ENCODE measurements at places on chromosomes 5 and 9.

GRCh38 chr5:139131465-139131864 is 66.7 kb downstream of the SIL1 start:
- no peak for DNase-seq

- no peak for DNase-seq
Measured at GRCh38 chr9:121220996-121221663, 19.5 kb upstream of the RAB14 start.

- no peak for DNase-seq
Measured at GRCh38 chr5:32363030-32363429, 50.3 kb upstream of the MTMR12 start.

DNA sequence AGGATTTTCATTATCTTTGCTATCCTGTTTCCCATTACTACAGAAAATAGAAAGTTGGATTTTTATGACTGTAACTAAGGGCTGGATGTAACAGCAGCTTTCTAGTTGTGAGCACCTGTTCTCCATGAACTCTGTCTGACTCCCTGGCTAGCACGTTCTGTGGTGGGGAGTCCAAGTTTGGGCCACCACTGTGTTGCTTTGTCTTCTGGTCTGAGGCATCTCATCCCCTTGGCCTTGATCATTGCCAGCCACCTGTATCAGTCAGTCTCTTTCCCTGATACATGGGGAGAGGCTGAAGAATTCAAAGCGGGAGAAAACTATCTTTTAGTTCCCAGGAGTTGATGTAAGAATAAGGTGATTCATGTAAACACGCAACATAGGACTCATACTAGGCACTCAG is 33.4 kb downstream of the WDR70 start:
- no peak for DNase-seq

- DNase-seq = no peak
Measured at GRCh38 chr9:274406-274805, 59.7 kb downstream of the DOCK8 start.

GRCh38 chr5:168747987-168748777 is 169.0 kb upstream of the PANK3 start:
- DNase-seq = no peak

GRCh38 chr9:137762414-137763061 is 115.0 kb upstream of the CACNA1B start:
- no peak for DNase-seq

DNA sequence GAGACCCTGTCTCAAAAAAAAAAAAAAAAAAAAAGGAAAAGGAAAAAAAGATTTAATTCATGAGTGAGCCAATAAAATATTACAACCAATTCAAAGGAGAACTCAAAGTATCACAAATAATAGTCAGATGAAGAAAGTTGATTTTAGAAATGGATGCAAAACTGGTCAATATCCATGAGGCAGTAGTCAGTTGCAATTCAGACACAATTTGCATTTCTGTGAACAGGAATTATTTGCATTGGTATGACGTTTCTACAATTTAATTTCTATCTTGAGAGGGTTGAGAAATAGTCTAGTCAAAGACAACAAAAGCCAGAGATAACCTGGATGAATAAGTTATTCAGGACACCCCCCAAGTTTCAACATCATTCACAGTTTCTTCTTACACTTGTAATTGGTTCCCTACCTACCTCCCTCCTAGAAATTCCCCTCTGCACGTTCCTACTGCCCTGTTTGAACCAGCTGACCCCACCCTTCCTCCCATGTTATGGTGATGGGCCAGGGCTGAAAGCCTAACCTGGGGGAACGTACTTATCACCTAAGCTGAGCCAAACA is 28.6 kb upstream of the CDKN2AIPNL start:
- no peak for DNase-seq

DNA sequence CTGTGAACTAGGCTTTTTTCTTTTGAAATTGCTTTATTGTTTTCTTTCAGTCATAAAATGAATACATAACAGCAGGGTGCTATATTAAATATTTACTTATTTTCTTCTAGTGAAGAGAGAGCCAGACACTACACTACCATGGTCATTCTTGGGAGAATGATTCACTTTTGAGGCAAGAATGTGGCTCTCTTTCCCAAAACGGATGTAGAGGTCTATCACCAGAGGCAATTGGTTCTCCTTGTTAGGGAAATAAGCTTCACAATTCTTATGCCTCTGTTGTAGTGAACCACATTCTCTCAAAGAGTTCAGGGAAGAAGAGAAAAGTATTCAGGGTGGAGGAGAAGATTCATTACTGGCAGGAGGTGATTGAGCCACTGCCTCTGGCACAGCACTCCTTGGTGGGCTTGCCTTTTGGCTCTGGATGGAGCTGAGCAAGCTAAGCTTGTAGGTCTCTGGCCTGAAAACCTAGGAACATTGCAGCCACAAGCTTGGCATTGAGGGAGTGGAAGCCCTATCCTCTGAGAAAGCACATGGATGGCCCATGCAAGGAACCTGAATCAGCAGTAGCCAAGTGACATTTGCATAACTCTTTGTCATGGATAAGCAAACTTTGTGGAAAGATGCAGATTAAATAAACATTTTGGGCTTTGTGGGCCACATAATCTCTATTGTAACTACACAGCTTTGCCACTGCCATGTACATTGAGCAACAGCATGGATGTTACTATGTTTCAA is 179.0 kb upstream of the TNC start:
- DNase-seq = no peak

- no peak for DNase-seq
Measured at GRCh38 chr9:129064499-129064908, 16.4 kb upstream of the DOLPP1 start.

DNA sequence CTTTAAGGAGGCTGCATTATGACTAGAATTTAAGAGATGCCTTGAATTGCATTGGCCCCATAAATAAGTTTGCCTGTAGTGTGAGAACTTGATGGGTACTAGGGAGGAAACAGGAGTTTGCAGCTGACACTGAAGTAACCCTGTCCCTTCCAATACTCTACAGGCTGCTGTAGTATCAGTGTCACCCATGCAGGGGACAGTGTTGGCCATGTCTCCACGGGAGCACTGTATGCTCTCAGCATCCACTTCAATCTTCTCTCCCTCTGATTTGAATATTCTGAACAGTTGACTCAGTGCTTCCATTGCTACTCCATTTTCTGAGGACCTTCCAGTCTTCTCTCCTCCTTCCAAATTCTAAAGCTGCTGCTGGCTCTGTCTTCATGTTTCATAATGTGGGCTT is 11.4 kb upstream of the IFNA14 start:
- no peak for DNase-seq

DNA sequence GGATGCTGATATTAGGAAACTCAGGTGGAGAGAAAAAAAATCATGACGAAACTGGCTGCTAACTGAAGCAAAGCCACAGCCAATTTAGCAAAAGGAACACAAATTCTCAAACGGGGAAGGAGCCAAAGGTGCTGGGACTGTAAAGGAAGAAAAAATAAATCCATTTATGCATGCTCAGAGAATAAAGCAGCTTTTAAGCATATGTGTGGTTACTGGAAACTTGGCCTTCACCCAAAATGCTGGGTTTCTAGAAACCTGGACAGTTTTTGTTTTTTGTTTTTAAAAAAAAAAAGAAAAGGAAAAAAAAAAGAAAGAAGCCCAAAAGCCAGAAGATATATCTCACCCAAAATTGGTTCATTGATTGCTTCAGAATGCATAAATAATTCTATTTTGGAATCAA is 8.0 kb downstream of the WHRN start:
- no peak for DNase-seq

DNA sequence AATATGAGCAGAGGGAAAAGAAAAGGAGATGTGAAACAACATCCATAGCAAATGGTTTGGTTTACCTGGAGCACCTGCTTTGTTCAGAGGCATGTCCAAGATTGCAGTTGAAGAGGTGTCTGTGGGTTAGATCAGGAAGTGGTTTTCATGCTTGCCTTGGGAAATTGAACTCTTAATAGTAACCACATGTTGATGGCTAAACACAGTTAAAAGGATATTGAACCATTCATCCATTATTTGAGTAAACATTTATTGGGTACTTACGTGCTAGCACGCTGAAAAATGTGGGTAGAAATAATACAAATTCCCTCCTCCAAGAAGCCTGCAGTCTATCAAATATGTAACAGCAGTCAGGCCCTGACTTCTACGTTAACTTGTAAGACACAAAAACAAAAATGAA is 235.7 kb upstream of the TNC start:
- DNase-seq = no peak

DNA sequence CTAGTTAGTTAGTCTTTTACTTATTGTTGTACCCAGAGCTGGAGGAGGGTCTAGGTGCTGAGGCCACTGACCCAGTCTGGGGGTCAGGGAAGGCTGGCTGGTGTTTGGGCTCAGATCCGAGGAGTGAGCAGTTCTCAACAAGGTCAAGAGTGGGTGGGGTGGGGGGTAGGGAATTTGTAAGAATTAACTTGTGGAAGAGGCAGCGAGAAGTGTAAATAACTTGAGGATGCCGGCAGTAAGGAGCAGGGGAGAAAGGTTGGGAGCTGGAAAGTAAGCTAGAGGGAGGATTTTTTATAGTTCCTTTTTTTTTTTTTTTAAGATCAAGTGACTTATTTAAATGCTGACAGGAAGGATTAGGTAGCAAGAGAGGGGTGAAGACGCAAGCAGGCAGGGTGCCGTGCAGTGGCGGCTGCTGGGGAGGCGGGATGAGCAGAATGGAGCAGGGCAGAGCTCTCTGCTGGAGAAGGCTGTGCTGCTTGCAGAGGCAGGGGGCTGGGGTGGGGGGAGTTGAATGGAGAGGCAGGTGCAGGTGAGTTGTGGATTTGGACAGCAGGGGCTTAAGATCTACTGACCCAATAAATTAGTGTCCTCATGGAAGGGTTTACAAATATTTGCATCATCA is 35.3 kb upstream of the SMIM32 start:
- no peak for DNase-seq

GRCh38 chr5:108521841-108522506 is 140.1 kb upstream of the FBXL17 start:
- DNase-seq = no peak

DNA sequence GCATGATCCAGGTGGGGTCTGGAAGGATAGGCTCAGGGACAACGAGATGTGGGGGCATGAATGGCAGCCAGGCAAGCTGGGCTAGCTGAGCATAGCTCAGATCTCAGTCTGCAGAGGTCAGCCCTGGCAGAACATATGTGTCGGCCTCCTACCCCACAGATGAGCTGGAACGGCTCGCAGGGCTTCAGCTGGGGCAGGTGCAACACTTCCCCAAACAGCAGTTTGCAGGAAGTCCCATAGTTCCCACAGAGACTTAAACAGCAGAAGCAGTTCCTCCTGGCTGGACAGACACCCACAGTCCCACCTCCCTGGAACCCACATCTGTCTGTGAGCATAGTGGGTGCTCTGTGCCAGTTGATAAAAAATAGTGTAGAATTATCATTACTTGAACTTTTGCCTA is 404.6 kb downstream of the GADD45G start:
- no peak for DNase-seq

DNA sequence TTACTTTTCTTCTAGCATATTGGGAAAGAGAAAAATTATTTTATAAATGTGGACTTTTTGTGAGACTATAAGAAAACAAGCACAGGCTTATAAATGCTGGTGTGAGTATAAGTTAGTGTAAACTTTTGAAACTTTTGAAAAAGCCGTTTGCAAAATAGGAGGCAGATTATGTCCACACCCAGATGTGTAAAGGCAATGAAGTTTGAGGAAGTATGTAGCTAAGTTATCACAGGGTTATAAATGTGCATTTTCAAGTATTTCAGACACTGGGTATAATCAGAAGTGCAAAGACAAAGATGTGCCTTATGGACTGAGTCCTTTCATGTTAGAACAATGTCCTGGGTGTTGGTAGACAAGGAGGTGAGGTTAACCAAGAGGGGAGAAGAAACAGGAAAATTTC is 85.5 kb downstream of the ANXA1 start:
- no peak for DNase-seq

Measured in stimulated activated CD8-positive, alpha-beta memory T cell treated with anti-CD3 and anti-CD28 coated beads, Interleukin-4, amount 100 ng/mL, for 1 hour (primary cell).